ENCODE measurements at places on chromosomes 3 and 15.

GRCh38 chr15:35309886-35310285 lies 224.8 kb upstream of the NANOGP8 start:
- DNase-seq = no peak

DNA sequence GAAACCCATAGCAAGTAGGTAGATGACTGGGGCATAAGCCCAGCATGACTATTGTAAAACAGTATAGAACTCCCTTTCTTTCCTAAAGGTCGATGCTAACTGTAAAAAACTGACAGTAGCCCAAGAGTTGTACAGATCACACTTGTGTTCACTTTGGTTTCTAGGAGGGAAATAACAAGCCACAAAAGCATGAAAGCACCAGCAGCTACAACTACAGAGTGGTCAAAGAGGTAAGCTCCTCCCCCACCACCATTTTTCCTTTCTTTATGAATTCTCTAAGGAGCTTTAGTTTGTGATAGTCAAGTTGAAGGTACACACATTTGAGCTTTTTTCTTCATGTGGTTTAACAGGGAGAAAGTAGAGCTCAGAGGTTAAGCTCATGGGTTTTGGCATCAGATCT lies 191.0 kb downstream of the ITPR1 start:
- no peak for DNase-seq

DNA sequence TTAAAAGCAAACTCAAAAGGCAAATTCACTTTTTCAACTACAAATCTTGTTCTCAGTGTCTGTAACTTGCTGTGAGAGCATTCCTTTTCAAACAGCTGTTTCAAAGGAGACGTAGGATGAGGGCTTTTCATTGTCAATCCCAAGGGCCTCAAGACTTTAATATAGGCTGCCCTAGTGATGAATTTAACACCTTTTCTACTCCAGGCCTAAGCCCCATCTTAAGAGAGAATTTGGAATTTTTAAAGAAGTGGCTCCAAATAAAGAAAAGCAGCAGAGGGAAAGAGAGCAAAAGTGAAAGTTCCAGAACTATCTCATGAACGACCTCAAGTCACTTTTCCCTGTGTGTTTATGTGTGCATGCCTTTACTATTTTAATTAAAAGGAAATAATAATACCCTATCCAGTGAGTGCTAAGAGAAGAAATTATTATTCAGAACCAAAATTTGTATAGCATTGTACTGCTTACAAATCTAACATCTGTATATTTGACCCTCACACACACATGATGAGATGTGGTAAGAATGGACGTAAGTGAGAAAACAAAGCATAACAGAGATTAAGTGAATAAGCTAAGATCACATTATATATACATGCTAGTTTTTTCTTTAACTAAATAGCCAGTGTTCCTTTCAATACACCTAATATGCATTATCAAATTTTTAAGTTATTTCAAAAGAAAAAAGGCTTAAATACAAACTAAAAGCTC lies 196.4 kb downstream of the VGLL3 start:
- DNase-seq = no peak

DNA sequence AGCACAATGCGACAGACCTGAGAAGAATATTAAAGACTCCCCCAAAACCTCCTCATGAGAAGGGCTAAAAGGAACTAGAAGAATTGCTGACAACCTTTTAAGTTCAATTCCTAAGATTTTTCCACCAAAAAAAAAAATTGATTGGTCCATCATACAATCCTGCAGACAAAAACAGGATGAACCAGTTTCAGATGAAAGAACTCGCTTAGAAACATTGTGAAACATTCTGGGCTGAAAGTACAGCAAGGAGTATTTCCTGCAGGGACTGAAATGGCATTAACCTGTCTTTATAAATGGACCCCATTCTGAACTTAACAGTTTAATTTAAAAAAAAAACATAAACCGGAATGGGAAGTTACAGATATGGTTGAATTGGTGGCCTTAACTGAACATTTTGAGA lies 96.0 kb upstream of the FAM174B start:
- DNase-seq = no peak

GRCh38 chr15:43376017-43376705 lies 5.3 kb downstream of the TUBGCP4 start:
- no peak for DNase-seq

DNA sequence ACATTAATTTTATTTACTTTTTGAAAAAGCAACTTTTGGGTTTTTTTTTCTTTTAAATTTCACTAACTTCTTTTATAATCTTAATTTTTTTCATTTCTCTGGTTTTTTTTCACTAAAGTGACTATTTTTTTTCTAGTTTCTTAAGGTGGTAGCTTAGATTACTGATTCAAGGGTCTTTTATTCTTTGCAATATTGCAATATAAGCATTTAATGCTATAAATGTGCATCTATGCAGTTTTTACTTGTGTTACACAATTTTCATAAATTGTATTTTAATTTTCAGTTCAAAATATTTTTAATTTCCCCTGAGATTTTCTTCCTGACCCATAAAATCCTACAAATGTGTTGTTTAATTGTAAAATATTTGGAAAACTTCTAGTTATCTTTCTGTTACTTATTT lies 535.8 kb downstream of the GABRG3 start:
- DNase-seq = no peak

GRCh38 chr3:146065573-146066006 lies 95.4 kb downstream of the PLOD2 start:
- DNase-seq = no peak

- no peak for DNase-seq
Observed at GRCh38 chr3:123758081-123758564, 126.0 kb downstream of the MYLK start.

DNA sequence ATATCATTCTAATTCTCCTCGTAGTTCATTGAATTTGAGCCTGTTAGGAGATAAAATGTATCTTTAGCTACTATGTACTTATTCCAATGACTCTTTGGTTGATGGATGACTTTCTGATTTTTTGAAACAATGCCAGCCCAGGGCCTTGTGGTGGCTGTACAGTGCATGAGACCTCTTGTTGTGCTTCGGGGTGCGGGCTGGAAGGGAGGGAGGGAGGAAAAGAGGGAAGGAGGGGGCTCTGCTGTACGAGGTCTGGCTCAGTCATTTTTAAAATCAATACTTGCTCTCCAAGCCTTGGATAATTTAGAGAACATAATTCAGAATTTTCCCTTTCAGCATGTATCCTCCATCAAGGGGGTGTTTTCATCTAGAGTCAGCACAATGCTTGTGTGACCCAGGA lies 399.7 kb upstream of the ONECUT1 start:
- DNase-seq = no peak

DNA sequence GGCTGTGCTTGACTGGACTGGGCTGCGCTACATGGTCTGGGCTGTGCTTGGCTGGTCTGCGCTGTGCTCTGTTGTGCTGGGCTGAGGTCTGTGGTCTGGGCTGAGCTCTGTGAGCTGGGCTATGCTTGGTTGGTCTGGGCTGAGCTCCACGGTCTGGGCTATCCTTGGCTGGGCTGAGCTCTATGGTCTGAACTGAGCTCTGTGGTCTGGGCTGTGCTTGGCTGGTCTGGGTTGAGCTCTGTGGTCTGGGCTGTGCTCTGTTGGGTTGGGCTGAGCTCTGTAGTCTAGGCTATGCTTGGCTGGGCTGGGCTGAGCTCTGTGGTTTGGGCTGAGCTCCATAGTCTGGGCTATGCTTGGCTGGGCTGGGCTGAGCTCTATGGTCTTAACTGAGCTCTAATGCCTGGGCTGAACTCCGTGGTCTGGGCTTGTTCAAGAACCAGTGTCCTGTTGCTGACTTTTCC lies 92.0 kb downstream of the PLXNA1 start:
- no peak for DNase-seq

GRCh38 chr3:14329116-14329830 lies 73.1 kb upstream of the SLC6A6 start:
- no peak for DNase-seq

- DNase-seq = no peak
Observed at GRCh38 chr3:107392549-107393165, 15.4 kb downstream of the CCDC54 start.

DNA sequence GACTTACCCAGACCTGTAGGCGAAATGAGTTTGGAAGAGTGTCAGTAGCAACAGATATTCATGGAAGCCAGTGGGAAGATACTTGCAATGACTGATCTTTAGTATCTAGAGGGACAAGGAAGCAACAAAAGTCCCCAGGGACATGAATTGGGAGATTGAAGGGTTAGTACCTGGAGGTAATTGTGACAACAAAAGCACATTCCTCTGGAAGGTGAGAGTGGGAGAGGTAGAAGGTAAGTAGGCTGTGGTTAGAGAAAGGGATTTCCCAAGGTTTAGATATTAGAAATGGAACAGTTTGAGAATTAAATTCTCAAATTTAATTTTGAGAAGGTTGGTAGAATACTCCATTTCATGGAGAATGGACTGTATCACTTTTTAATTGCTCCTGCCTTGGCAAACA lies 191.4 kb downstream of the AKAP13 start:
- DNase-seq = no peak

DNA sequence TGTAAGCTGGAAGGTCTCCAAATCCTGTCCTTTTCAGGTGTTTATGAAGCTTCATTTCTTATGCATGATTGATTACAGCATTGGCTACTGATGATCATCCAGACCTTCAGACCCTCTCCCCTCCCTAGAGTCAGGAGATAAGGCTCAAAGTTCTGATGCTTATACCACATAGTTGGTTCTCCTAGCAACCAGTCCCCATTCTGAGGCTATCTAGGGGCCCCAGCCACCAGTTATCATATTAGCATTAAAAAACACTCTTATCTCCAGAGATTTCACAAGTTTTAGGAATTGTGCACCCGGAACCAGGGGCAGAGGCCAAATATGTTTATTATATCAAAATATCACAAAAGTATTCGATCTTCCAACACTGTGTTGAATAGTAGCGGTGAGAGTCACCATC lies 953.1 kb downstream of the FHIT start:
- no peak for DNase-seq

GRCh38 chr3:38334142-38335055 lies 12.2 kb upstream of the XYLB start:
- DNase-seq = no peak

- DNase-seq = no peak
Observed at GRCh38 chr3:49466085-49466484, 4.0 kb upstream of the DAG1 start.

DNA sequence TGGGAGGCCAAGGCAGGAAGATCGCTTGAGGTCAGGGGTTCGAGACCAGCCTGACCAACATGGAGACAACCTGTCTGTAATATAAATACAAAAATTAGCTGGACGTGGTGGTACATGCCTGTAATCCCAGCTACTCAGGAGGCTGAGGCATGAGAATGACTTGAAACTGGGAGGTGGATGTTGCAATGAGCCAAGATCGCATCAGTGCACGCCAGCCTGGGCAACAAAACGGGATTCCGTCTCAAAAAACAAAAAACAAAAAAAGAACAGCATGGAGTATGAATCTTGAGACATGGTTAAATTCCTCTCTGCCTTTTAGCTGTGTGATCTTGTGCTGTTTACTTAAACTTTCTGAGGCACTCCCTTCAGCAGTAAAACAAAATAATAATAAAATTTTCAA lies 244.9 kb downstream of the FGF12 start:
- no peak for DNase-seq

DNA sequence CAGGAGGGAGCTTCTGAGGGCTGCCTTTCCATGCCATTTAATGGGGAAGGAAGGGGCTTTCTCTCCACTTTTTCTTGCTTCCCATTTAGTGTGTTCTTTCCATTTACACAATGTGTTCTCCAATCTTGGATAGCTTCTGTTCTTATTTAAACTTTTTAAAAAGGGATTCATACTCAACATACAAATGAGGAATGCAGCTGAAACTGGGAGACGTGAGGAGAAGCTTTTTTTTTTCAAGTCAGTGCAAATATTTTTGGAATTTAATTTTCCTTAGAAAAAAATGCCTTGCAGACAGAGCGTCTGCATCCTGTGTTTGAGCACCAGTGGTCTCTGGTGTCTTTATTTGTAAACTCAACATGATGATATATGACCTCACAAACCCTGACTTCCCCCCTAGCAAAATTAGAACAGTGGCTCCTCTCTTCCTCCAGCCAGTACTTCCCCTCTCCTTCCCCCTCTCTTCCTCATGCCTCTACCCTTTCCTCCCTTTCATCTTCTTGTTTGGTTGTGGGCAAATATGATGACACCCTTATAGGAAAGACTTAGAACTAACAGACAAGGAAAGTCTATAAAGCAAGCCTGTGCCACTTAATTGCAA lies 48.1 kb upstream of the PCSK6 start:
- DNase-seq = no peak

- no peak for DNase-seq
Observed at GRCh38 chr3:185813691-185814215, 11.1 kb downstream of the IGF2BP2 start.

DNA sequence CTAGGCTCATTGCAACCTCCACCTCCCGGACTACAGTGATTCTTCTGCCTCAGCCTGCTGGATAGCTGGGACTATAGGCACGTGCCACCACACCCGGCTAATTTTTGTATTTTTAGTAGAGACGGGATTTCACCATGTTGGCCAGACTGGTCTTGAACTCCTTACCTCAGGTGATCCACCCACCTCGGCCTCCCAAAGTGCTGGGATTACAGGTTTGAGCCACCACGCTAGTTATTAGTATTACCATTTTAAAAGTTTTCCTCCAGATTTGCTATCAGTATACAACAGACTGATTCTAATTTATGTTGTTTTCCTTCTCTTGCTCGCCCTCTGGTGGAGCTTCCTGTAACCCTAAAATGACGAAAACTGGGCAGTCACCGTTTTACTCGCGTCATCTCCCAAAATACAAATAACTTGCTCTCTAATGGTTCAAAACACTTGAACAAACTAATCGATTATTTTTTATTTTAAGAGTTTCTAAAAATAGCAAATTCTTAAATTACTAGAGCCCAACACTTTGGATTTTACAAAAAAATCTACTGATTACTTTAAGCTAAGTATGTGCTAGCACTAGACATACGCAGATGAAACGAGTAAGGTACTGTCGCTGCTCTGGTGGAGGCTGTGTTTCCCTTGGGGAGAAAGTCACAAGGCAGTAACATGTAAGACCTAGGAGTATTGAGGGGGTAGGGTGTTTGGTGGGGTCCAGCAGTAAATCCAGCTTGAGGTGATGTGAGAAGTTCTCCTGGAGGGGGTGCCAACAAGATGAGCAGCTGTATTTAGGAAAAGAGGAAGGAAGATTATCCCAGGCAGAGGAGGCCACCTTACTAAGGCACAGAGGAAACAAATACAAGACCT lies 203.3 kb downstream of the MBNL1 start:
- peak; percentile 50 for DNase-seq

- DNase-seq = no peak
Observed at GRCh38 chr3:43215663-43216275, 70.6 kb upstream of the SNRK start.

DNA sequence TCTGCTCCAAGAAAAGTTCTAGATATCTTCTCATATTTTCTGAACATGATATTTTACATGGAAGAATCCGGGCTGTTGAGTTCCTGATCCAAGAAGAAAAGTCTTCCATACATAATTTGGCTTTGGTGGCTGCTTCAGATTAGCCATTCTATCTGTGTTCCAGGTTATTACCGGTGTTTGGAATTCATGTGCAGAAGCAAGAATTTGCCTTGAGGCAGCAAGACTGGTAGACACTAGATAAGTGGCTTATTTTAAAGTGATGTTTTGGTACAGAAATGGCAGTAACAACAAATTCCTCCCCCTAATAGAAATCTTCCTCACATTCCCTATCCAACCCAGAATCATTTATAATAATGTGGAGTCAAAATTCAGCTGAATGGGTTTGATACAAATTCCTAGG lies 29.2 kb downstream of the MITF start:
- DNase-seq = no peak

Measured in stimulated activated CD8-positive, alpha-beta memory T cell treated with anti-CD3 and anti-CD28 coated beads, Interleukin-12 subunit alpha, Interleukin-12 subunit beta, amount 100 ng/mL, for 1 hour (primary cell).